Subcutaneous preadipocyte (primary cell): ENCODE measurements at places on chromosomes 2 and 18. TPM values are rescaled to one million over a fixed set of nuclear protein-coding genes. Genes with fewer than 3 reads are reported as not detected.

The TLX2 gene
- total RNA-seq, result under 0.01 TPM in 1 of 2 replicates, not detected in the other

The KCNG2 gene
- total RNA-seq, result not detected in 2 replicates

The ARL6IP6 gene
- total RNA-seq, result 23.7 and 25.4 TPM in 2 replicates

The ALPI gene
- not detected in 2 replicates for total RNA-seq

The TUBA4B gene
- not detected in 2 replicates for total RNA-seq

The STEAP3 gene
- total RNA-seq, result 62.8 and 90.5 TPM in 2 replicates

The CRYBA2 gene
- total RNA-seq, result not detected in 2 replicates

The CIB4 gene
- not detected in 2 replicates for total RNA-seq

The NPPC gene
- not detected in 2 replicates for total RNA-seq
